Right renal pelvis (tissue), 4 donors: ENCODE measurements at places on chromosomes 6 and 20. TPM values are rescaled to one million over a fixed set of nuclear protein-coding genes. Genes with fewer than 3 reads are reported as not detected.

KIF6 gene
- polyA plus RNA-seq: 3.8 TPM

SEL1L2 gene
- 0.09 TPM for polyA plus RNA-seq

BEND3 gene
- 9.2 TPM for polyA plus RNA-seq

RAD21L1 gene
- polyA plus RNA-seq: not detected

CST3 gene
- polyA plus RNA-seq: 141 TPM

SNAP91 gene
- polyA plus RNA-seq: 0.65 TPM

ANGPT4 gene
- 0.26 TPM for polyA plus RNA-seq

HLA-B gene
- polyA plus RNA-seq: 160 TPM

B3GAT2 gene
- 1.1 TPM for polyA plus RNA-seq

EHMT2 gene
- polyA plus RNA-seq: 88.6 TPM

LCA5 gene
- polyA plus RNA-seq: 12.0 TPM

SLC29A1 gene
- polyA plus RNA-seq: 38.4 TPM

SPEF1 gene
- polyA plus RNA-seq: 1.7 TPM

GDAP1L1 gene
- polyA plus RNA-seq: 0.49 TPM

BCLAF1 gene
- 231 TPM for polyA plus RNA-seq

LHFPL5 gene
- 0.15 TPM for polyA plus RNA-seq

TRIM15 gene
- 0.29 TPM for polyA plus RNA-seq

RAB44 gene
- polyA plus RNA-seq: not detected

GPR6 gene
- polyA plus RNA-seq: not detected

SEMG1 gene
- not detected for polyA plus RNA-seq

DYNLRB1 gene
- 221 TPM for polyA plus RNA-seq

OR12D3 gene
- not detected for polyA plus RNA-seq
